ENCODE measurements at places on chromosomes 7 and 10. TPM values are rescaled to one million over a fixed set of nuclear protein-coding genes. Genes with fewer than 3 reads are reported as not detected.

DNA sequence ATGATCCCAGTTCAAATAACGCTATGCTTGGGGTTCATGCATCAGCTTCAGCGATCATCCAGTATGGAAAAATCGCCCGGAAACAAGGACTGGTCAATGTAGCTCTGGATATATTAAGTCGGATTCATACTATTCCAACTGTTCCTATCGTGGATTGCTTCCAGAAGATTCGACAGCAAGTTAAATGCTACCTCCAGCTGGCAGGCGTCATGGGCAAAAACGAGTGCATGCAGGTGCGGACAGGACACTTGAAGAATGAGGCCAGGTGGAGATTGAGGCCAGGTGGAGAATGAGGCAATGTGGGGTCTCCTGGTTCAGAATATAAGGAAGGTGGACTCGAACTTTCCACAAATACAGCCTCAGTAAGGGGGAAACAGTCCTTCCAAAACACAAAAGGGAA is 105.8 kb downstream of the TRRAP start:
- H3K27ac ChIP-seq: no peak overlapping the region
- H3K27me3 ChIP-seq: no peaks in the 10 kb centered on the region
- no peaks in the 10 kb centered on the region for H3K4me1 ChIP-seq
- peaks cover 79% of the 10 kb centered on the region for H3K36me3 ChIP-seq
- no peak overlapping the region for H3K4me3 ChIP-seq

DNA sequence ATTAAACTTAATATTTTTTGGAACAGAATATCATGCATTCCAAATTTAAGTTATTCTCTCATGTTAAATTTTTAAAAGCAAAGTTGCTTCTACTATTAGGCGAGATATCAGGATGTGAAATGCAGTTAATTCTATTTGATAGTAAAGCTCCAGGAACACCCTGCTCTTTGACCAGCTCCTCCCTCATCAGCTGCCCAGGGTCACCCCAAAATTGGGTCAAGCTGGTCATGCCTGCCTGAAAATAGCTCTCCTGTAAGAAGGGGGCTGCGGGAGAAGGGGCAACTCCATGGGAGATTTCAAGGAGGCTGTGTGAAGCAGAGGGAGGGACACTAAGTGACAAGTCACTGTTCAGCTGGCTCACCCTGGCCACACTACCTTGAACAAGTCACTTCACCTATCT is 5.9 kb downstream of the PPP1R3C start:
- peaks cover 30% of the 10 kb centered on the region for H3K27me3 ChIP-seq
- H3K27ac ChIP-seq: no peak overlapping the region
- H3K36me3 ChIP-seq: no peaks in the 10 kb centered on the region
- no peaks in the 10 kb centered on the region for H3K4me1 ChIP-seq
- no peak for DNase-seq

GRCh38 chr7:43076189-43076605 is 36.2 kb upstream of the HECW1 start:
- no peaks in the 10 kb centered on the region for H3K36me3 ChIP-seq
- peak; percentile 41 for DNase-seq

GRCh38 chr7:133186060-133186459 is 66.8 kb upstream of the EXOC4 start:
- H3K4me1 ChIP-seq: no peaks in the 10 kb centered on the region
- no peaks in the 10 kb centered on the region for H3K36me3 ChIP-seq
- H3K27ac ChIP-seq: no peak overlapping the region

DNA sequence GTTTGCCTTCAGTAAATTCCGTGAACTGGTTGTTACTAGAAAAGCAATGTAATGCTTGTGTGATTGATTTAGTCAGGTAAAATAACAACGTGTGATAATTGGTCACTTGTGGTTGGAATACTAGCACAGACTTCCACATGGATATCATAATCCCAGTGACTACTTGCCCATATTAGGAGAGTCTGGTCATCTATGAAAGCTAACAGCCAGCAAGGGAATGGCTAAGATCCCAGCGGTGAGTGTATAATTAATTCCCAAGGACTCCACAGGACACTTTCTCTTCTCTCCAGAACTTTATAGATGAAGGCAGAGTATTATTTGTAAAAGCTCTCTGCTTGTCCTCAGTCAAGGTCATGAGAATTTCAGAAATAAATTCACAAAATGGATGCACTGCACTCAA is 662.6 kb upstream of the TEX47 start:
- H3K4me3 ChIP-seq: no peak overlapping the region
- no peaks in the 10 kb centered on the region for H3K36me3 ChIP-seq
- no peak for DNase-seq
- H3K27me3 ChIP-seq: no peaks in the 10 kb centered on the region
- no peaks in the 10 kb centered on the region for H3K4me1 ChIP-seq

- no peaks in the 10 kb centered on the region for H3K36me3 ChIP-seq
- H3K4me3 ChIP-seq: no peak overlapping the region
- no peak for DNase-seq
- H3K27ac ChIP-seq: no peak overlapping the region
- no peaks in the 10 kb centered on the region for H3K27me3 ChIP-seq
Measured at GRCh38 chr7:67729771-67730170, 733.1 kb downstream of the TYW1 start.

- H3K27ac ChIP-seq: no peak overlapping the region
- no peaks in the 10 kb centered on the region for H3K36me3 ChIP-seq
- H3K27me3 ChIP-seq: no peaks in the 10 kb centered on the region
- no peaks in the 10 kb centered on the region for H3K4me1 ChIP-seq
- no peak overlapping the region for H3K4me3 ChIP-seq
- DNase-seq: no peak
Measured at GRCh38 chr10:113103131-113103840, 153.2 kb downstream of the TCF7L2 start.

HMX2 gene
- total RNA-seq: 0.28 TPM

PDE6C gene
- not detected for total RNA-seq

DNA sequence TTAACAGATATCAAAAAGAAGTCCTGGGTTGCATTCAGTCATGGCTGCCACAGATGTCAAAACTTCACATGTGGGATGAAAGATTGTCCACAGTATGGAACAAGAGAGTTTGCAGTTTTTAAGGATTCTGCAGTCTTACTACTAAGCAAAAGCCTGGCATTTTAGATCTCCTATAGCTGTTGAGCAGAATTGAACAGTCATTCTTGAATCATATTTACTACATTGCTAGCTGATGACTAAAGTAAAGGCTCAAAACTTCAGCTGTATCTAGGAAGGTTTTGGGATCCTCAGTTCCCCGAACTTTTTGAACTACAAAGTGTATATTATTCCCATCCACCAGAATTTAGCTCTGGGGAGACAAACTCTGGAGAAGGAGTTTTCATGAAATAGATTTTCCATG is 31.0 kb downstream of the BET1 start:
- H3K4me1 ChIP-seq: no peaks in the 10 kb centered on the region
- H3K27me3 ChIP-seq: no peaks in the 10 kb centered on the region

FBXL13 gene
- 0.83 TPM for total RNA-seq

GRCh38 chr10:14129770-14130169 is 201.0 kb downstream of the FRMD4A start:
- no peaks in the 10 kb centered on the region for H3K4me1 ChIP-seq
- DNase-seq: no peak
- no peak overlapping the region for H3K27ac ChIP-seq
- H3K36me3 ChIP-seq: no peaks in the 10 kb centered on the region

- H3K36me3 ChIP-seq: peaks cover 69% of the 10 kb centered on the region
- H3K4me1 ChIP-seq: peaks cover 36% of the 10 kb centered on the region
- H3K27ac ChIP-seq: no peak overlapping the region
- DNase-seq: no peak
- no peaks in the 10 kb centered on the region for H3K27me3 ChIP-seq
- no peak overlapping the region for H3K4me3 ChIP-seq
Measured at GRCh38 chr10:16442914-16443313, 6.1 kb downstream of the PTER start.

- H3K27ac ChIP-seq: no peak overlapping the region
- H3K27me3 ChIP-seq: no peaks in the 10 kb centered on the region
- peaks cover 34% of the 10 kb centered on the region for H3K4me1 ChIP-seq
Measured at GRCh38 chr10:110959379-110960332, 40.3 kb downstream of the SHOC2 start.

NME8 gene
- total RNA-seq: not detected

DNA sequence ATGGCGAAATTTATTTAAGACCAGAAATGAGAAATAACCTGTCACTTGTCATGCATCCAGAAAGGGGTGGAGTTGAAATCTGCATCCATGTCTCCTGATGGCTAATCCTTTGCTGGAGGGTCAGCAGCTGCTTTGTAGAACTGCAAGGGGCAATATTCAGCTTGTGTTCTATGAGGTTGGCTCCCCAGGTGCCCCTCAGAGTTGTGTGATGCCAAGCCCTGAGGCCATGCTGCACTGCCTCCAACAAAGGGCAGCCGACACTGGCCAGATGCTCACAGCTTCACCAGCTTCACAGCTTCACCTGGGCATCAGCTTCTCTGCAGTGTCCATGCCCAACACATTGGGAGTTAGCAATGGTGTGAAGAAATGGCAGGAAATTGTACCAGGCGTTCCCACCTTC is 64.0 kb upstream of the TMEM72 start:
- no peaks in the 10 kb centered on the region for H3K27me3 ChIP-seq
- no peak overlapping the region for H3K4me3 ChIP-seq
- no peaks in the 10 kb centered on the region for H3K36me3 ChIP-seq
- no peaks in the 10 kb centered on the region for H3K4me1 ChIP-seq
- no peak overlapping the region for H3K27ac ChIP-seq

AGMO gene
- total RNA-seq: not detected

GRCh38 chr10:76626386-76626785 is 1011.2 kb downstream of the KCNMA1 start:
- no peaks in the 10 kb centered on the region for H3K36me3 ChIP-seq
- no peaks in the 10 kb centered on the region for H3K27me3 ChIP-seq
- no peak overlapping the region for H3K4me3 ChIP-seq
- no peak overlapping the region for H3K27ac ChIP-seq

GRCh38 chr10:132637477-132638129 is 100.0 kb downstream of the INPP5A start:
- DNase-seq: peak; percentile 21
- H3K36me3 ChIP-seq: no peaks in the 10 kb centered on the region
- H3K27me3 ChIP-seq: no peaks in the 10 kb centered on the region
- no peak overlapping the region for H3K27ac ChIP-seq
- H3K4me1 ChIP-seq: peaks cover 15% of the 10 kb centered on the region
- H3K4me3 ChIP-seq: no peak overlapping the region

GTF2I gene
- total RNA-seq: 130 TPM

GRCh38 chr7:24609570-24609969 is 36.3 kb downstream of the PALS2 start:
- no peaks in the 10 kb centered on the region for H3K27me3 ChIP-seq
- H3K27ac ChIP-seq: no peak overlapping the region
- peaks cover 29% of the 10 kb centered on the region for H3K4me1 ChIP-seq
- DNase-seq: no peak

DNA sequence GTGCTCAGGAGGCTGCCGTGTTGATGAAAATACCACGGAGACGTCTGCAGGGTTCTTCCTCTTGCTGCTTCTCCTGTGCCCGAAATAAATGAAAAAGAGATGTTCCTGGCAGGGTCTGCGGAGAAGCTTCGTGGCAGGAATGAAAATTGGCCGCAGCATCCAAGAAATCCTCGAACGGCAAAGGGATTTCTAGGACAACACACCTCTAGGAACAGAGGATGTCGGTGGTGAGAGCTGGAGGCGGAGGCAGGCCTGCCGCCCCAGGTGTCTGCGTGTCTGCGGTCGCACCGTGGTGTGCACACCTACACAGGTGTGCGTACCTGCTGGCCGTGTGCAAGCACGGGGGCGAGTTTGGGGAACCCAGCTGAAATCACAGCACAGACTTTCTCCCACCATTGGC is 43.4 kb downstream of the TMEM130 start:
- no peak overlapping the region for H3K27ac ChIP-seq
- H3K4me3 ChIP-seq: no peak overlapping the region

GRCh38 chr10:57968328-57969016 is 299.2 kb downstream of the IPMK start:
- peaks cover 2% of the 10 kb centered on the region for H3K27me3 ChIP-seq
- H3K4me3 ChIP-seq: no peak overlapping the region
- no peak for DNase-seq
- no peaks in the 10 kb centered on the region for H3K36me3 ChIP-seq

NSUN6 gene
- total RNA-seq: 16.0 TPM

- H3K27ac ChIP-seq: no peak overlapping the region
- H3K4me3 ChIP-seq: no peak overlapping the region
- H3K27me3 ChIP-seq: no peaks in the 10 kb centered on the region
- H3K4me1 ChIP-seq: peaks cover 4% of the 10 kb centered on the region
- no peak for DNase-seq
Measured at GRCh38 chr7:18855796-18856195, 261.6 kb downstream of the TWIST1 start.

DNA sequence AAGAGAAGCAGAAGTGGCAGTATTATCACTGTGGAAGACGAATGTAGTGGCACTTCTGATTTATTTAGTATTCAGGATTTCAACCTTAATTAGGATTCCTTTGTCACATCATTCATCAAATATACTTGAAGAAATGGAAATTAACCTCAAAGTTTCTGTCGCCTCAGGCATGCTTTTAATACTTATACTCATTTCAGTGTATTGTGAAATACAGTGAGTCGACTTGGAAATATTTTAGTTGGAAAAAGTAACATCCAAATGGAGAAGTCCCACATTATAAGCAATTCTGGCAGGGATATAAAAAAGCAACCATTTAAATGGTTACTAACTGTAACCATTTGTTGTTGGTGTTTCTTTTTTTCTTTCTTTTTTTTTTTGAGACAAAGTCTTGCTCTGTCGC is 648.8 kb downstream of the ARL4A start:
- no peaks in the 10 kb centered on the region for H3K36me3 ChIP-seq
- H3K27me3 ChIP-seq: no peaks in the 10 kb centered on the region
- H3K4me1 ChIP-seq: no peaks in the 10 kb centered on the region
- no peak overlapping the region for H3K27ac ChIP-seq

CYP3A7 gene
- total RNA-seq: not detected

COL28A1 gene
- not detected for total RNA-seq

GRCh38 chr10:102931643-102932042 is 13.5 kb downstream of the CNNM2 start:
- no peak for DNase-seq
- H3K4me3 ChIP-seq: no peak overlapping the region
- no peaks in the 10 kb centered on the region for H3K27me3 ChIP-seq
- no peak overlapping the region for H3K27ac ChIP-seq

DNA sequence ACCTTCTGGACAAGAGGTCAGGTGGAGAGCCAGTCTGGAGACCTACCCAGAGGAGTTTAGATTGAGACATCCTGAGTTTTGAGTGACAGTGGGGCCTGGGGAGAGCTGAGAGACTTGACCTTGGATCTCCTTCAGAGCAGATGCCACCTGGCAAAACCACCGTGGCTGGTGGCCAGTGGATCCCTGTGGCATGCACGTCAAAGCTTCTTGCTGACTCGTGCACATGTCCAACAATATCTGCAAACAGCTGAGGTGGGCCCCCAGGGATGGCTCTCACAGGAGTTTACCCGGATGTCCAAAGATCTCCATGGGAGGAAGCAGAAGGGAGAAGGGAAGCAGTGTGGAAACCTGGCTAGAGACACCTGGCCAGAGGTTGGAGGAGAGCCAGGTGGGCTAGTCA is 230.5 kb downstream of the FANK1 start:
- H3K4me3 ChIP-seq: no peak overlapping the region
- H3K36me3 ChIP-seq: no peaks in the 10 kb centered on the region
- no peak overlapping the region for H3K27ac ChIP-seq
- no peak for DNase-seq
- H3K4me1 ChIP-seq: no peaks in the 10 kb centered on the region
- no peaks in the 10 kb centered on the region for H3K27me3 ChIP-seq
